ENCODE measurements at places on chromosomes 4 and X. TPM values are rescaled to one million over a fixed set of nuclear protein-coding genes. Genes with fewer than 3 reads are reported as not detected.

GRCh38 chr4:168437192-168437943 is 42.9 kb downstream of the DDX60L start:
- H3K4me3 ChIP-seq: no peak overlapping the region
- H3K36me3 ChIP-seq: peaks cover 80% of the 10 kb centered on the region
- H3K27me3 ChIP-seq: no peaks in the 10 kb centered on the region
- DNase-seq: no peak

The MAB21L2 gene
- not detected for total RNA-seq

- H3K4me3 ChIP-seq: no peak overlapping the region
- no peaks in the 10 kb centered on the region for H3K27me3 ChIP-seq
- no peaks in the 10 kb centered on the region for H3K4me1 ChIP-seq
- no peak for DNase-seq
- H3K36me3 ChIP-seq: peaks cover 9% of the 10 kb centered on the region
These were observed 37.6 kb downstream of the YIPF6 start for GRCh38 chrX:68536429-68536828.

The NKX6-1 gene
- total RNA-seq: not detected

- H3K27me3 ChIP-seq: no peaks in the 10 kb centered on the region
- no peak overlapping the region for H3K4me3 ChIP-seq
- peaks cover 19% of the 10 kb centered on the region for H3K36me3 ChIP-seq
- no peaks in the 10 kb centered on the region for H3K4me1 ChIP-seq
- DNase-seq: no peak
- H3K27ac ChIP-seq: no peak overlapping the region
These were observed 70.6 kb downstream of the PKD2 start for GRCh38 chr4:88077911-88078524.

The BANK1 gene
- 0.10 TPM for total RNA-seq

DNA sequence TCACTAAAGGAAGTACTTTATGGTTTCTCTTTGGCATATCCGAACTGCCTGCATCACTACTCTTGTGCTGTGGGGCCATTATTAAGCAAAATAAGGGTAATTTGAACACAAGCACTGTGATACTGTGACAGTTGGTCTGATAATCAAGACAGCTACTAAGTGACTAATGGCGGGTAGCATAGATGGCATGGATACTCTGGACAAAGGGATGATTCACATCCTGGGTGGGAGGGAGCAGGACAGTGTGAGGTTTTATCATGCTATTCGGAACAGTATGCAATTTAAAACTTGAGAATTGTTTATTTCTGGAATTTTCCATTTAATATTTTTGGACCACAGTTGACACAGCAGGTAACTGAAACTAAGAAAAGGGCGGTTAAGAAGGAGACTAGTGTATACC is 52.6 kb upstream of the CITED1 start:
- no peaks in the 10 kb centered on the region for H3K36me3 ChIP-seq
- no peaks in the 10 kb centered on the region for H3K4me1 ChIP-seq
- H3K27ac ChIP-seq: no peak overlapping the region
- no peak overlapping the region for H3K4me3 ChIP-seq
